Stimulated activated memory B cell treated with anti-CD40 and anti-IgM and Interleukin-4, amounts not matched to agents 10 μg/mL and 1 μg/mL and 100 μg/mL, for 72 hours (primary cell): ENCODE measurements at places on chromosomes 12 and 14.

DNA sequence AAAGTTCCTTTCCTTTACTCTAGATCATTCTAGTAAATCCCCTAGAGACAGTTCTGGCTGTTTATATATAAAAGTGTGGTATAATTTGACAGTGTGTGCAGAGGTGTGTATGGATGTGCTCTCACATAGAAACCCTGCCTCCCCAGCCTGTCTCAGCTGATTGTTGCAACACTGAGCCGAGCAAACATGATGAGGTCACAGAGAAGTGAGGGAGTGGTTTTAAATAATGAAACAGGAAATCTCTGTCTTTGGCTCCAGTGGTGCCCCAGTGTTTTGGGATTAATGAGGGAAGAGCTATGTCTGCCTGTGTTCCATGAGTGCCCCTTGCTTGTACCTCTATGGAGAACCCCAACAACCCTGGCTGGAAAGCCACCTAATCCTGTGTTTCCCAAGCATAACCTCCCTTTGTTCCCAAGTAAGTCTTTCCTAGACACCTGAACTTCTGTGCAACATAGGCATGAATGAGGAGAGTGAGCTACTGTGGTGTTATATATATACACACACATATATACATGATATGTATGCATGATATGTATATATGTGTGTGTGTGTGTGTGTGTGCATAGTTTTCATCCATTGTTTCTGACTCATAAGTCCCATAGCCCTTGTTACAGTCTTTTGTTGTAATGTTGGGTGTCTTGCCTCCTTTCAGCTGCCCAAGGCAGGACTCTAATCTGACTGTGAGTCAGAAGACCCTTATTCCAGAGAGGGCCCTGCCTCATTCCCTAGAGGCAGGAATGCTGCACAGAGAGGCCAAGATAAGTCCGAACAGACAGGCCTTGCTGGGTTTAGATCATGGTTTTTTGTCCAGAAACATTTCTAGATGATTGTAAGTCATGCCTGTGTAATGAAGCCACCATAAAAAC, 18.0 kb downstream of the TRAF3 start:
- peak; percentile 71 for ATAC-seq

GRCh38 chr12:81086342-81086741, 8.5 kb downstream of the ACSS3 start:
- ATAC-seq = no peak

GRCh38 chr12:133106253-133106652, 23.8 kb downstream of the ZNF891 start:
- ATAC-seq = no peak

GRCh38 chr14:24943024-24943423, 106.9 kb downstream of the STXBP6 start:
- ATAC-seq = no peak

GRCh38 chr14:45144658-45145057, 8.9 kb downstream of the FANCM start:
- peak; percentile 81 for ATAC-seq

DNA sequence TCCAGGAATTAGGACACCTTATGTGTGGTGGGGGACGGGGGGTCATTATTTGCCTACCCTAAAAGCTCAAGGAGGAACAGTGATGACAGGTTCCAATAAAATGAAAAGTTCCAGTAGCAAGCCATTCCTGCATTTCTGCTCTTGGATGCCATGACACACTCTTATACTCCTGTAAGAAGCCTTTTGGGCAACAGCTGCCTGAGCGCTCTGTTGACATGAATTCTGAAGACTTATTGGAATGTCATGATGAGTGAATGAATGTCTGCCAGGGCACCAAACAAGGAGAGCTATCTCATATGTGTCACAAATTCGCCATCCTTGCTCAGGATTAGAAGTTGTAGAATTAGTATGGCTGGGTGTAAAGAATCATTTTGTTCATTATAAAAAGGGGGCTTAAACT, 36.3 kb downstream of the PTGER2 start:
- ATAC-seq = no peak
